ENCODE measurements at places on chromosomes 5 and 9.

GRCh38 chr5:142922223-142922952, 152.2 kb downstream of the ARHGAP26 start:
- DNase-seq = no peak

DNA sequence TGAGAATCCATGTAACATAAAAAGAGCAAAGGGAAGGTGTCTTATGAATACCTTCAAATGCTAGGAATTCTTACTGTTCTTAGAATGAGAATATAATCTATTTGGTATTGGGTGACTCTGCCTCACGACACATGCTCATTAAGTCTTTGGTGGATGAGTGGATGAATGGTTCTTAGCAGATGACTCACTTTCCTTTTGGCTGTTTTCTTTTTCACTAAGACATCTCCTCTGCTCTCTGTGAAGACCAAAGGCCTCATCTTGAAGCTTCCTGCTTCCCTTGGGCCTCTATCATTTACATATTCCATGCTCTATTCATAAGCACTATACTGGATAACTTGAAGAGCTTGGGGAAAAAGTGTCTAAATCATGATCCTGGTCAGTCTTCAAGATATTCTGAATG, 468.1 kb downstream of the SPATA31D1 start:
- no peak for DNase-seq

DNA sequence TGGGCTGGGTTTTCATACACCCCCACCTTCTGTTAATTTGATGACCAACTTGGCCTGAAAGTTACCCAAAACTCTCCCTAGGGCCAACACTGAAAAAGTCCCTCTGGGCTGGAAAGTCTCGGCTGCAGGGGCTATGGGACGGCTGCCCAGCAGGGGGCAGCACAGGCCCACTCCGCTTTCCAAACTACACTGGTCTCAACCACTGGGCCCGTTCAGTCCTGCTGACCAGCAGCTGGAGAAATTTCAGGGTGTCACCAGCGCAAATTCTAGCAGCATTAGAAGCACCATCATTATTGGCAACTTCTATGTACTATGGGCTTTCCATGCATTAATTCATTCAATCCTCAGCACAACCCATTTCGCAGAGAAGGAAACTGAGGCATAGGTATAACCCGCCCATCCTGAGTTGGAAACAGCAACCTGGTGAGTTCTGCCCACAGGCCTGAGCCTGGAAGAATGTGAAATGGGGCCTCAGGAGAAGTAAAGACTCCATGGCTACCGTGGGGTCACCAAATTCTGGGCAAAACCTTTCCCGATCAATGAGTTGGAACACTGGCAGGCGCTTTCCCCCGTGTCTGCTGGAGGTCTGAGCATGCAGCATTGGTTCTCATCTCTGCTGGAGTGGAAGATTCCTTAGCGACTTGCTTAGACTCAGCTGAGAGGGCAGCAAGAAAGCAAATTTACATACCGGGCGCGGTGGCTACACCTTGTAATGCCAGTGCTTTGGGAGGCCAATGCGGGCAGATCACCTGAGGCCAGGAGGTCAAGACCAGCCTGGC, 9.7 kb downstream of the ORM2 start:
- peak; percentile 26 for DNase-seq

GRCh38 chr9:116233160-116233530, 79.6 kb downstream of the PAPPA start:
- DNase-seq = no peak

DNA sequence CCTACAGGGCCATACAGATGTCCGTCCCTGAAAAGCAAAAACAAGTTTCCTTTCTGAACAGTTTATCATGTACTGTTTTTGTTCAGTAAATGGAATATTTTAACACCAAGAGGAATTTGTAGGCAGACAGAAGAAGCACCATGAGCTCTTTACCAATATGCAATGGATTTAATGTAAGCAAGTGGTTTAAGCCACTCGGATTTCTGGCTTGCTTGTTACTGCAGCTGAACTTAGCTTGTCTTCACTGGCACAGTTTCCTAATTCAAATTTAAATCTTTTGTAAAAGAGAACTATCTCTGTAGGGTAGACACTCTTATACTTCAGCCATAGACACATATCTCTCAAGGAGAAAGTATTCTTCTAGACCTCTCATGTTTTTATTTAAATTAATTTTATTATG, 12.7 kb upstream of the EBF1 start:
- no peak for DNase-seq

GRCh38 chr9:134346151-134346550, 19.9 kb downstream of the RXRA start:
- no peak for DNase-seq

GRCh38 chr9:13726746-13727145, 447.3 kb upstream of the MPDZ start:
- DNase-seq = no peak

DNA sequence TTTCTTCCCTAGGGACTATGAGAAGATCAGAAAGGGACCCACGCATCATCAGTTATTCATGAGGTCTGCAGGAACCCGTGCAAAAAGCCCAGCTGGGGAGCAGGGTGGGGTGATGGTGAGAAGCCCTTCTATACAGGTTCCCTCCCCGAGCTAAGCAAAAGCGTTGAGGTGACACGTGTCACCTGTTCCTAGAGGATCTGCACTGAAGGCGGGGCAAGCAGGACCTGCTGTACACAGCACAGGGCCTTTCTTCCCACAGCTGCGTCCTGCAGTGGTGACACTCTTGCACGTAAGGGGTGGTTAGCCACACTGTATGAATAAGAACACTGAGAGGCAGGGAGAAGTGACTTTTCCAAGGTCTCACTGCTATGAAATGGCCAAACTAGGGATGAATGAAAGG, 37.2 kb upstream of the SH3PXD2B start:
- no peak for DNase-seq

- DNase-seq = no peak
Measured at GRCh38 chr9:111648066-111648465, 13.3 kb upstream of the GNG10 start.

DNA sequence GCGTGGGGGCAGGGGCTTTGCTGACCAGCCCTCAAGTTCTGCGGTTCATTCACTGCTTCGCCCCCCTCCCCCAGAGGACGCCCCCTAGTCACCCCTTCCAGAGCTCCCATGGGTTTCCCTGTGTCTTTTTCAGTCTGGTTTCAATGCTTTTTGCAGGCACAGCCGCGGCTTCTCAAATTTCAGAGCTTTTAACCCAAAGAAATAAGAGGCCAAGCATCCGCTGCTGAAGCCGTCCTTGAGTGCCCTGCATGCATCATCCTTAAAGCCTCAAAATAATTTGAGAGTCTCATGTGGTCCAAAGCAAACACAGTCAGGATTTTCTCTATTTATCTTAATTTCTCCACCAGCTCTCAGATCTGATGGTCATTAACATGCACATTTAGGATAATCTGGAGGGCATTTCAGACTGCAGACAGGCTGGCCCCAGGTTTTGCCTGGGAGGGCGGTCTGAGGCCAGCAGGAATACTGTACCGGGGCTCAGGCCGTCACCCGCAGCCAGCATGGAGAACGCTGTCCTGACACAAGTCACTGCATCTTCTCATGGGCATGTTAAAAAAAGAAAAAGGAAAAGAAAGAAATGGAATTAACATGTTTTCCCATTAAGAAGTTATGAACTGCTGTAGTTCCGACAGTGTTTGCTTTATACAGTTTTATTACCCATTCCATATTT, 420.8 kb upstream of the IRX4 start:
- DNase-seq = no peak

- no peak for DNase-seq
Measured at GRCh38 chr9:120465685-120466407, 114.1 kb downstream of the CDK5RAP2 start.

GRCh38 chr5:33843579-33843978, 48.2 kb downstream of the ADAMTS12 start:
- no peak for DNase-seq

- no peak for DNase-seq
Measured at GRCh38 chr9:18296702-18297055, 177.3 kb upstream of the ADAMTSL1 start.
